ENCODE measurements at places on chromosomes 5 and 9.
A peak's percentile ranks its signal among the peaks of the same experiment; 100 is the strongest.

DNA sequence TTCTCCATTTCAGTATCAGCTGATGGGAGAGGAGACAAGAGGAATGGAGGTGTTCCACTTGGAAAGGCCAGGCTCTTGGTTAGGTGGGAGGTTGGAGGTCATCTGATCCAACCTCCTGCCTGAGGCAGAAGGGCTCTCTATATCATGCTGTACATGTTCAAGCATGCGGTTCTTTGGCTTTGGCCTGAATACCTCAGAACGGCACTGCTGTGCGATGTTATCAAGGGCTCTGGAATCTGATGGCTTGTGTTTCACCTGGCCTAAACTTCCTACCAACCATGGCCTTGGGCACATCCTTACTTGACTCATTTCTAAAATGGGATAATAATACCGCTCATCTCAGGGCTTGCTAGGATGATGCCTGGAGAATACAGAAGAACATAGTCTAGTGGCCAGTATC is 90.1 kb upstream of the FAM169A start:
- no peak for DNase-seq

GRCh38 chr5:151572657-151573368 is 18.3 kb downstream of the FAT2 start:
- DNase-seq: no peak

DNA sequence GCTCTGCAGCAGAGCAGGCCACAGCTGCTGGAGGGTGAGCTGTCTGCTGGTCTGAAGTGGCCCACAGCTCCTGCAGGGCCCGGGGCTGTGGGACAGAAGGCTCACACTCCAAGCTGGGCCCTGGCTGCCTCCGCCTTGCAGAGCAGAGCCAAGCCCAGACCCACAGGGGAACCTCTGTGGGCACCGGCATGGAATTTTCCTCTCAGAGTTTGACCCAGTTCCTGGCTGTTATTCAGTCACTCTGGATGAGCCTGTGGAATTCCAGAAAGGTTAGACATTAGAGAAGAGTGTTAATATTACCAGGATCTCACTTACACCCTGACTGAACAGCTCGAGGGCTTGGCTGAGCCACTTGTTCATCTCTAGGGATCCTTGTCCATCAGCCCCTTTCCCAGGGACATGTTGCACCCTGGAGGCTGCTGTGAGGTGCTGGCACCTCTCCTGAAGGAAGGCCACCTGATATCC is 17.5 kb downstream of the IL9 start:
- no peak for DNase-seq

GRCh38 chr9:115739096-115739875 is 414.3 kb upstream of the PAPPA start:
- DNase-seq: no peak

- no peak for DNase-seq
Observed at GRCh38 chr9:1048231-1048619, 1.9 kb upstream of the DMRT2 start.

DNA sequence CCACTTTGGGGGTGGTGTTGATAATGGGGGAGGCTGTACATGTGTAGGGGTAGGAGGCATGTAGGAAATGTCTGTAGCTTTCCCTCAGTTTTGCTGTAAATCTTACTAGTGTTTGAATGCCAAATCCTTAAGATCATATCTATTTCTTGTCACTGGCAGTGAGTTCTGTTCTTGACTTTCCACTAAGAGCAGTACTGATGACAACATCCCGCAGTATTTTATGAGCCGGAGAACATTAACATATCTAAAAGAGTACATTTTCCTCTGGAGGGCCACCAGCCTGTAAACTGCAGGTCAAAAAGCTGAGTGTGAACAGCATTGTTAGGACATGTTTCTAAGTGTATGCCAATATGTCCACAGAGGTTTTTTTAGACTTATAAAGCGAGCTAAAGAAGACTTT is 2.5 kb upstream of the HSPB3 start:
- no peak for DNase-seq

- no peak for DNase-seq
Observed at GRCh38 chr5:116144103-116144502, 59.3 kb downstream of the COMMD10 start.

- DNase-seq: no peak
Observed at GRCh38 chr5:132411304-132412013, 41.9 kb downstream of the SLC22A5 start.

- no peak for DNase-seq
Observed at GRCh38 chr5:112919972-112920371, 2.1 kb downstream of the REEP5 start.

DNA sequence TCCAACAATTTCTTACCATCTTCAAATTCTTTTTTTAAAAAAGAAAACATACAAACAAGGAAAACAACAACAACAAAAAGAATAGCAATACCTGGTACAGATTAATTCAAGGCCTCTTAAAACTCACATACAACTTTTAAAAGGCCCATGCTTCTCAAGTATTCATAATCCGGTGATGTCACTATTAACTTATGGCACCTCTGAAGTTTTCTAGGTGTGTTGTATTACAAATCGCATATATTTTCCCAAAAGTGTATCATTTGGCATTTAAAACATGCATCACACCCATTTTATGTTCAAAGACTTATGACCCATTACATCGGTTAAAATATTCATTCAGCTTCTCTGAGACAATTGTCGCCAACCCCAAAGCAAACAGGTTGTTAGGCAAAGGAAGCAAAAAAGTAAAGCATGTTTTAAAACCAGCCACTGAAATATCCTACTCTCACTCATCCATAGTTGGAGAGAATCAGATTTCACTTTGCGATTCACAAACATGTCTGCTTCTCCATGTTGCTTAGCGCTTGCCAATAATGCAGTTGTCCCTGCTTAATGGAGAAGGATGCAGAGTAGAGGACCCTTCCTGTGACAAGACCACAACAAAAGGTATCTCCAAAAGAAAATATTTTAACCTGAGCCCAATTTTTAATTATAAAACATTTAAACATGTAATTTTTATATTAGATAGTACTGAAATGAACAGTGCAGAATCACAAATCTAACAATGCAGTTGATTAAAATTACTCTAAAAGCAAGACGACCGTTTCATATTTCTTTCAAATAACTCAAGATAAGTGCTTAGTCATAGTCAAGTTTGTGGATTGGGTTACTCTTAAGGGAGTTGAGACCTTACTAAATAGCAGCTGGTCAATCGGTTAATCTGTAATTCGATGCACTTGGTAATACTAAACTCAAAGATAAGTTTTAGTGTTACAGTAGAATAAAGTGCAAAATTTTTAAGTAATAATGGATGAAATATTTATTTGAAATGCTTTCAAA is 1.6 kb downstream of the SKP1 start:
- DNase-seq: no peak

DNA sequence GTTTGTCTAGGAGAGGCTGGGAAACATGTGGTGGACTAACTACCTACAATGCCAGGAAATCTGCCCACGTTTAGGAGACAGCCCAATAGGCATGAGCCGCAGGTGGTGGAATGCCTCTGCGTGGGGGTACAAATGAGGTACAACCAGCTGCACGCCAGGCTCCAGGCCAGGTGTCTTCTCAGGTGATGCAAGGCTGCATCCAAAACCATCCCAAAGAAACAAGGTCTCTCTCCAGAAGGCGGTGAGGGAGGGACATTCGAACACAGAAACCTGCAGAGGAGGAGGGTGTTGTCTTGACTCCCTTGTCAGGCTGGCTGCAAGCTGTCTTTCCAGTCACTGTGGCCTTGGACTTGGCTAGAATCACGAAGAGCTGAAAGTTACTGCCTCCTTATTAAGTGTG is 11.6 kb downstream of the ANKH start:
- no peak for DNase-seq

- DNase-seq: peak; percentile 12
Observed at GRCh38 chr5:178287791-178288105, 55.1 kb upstream of the PHYKPL start.

DNA sequence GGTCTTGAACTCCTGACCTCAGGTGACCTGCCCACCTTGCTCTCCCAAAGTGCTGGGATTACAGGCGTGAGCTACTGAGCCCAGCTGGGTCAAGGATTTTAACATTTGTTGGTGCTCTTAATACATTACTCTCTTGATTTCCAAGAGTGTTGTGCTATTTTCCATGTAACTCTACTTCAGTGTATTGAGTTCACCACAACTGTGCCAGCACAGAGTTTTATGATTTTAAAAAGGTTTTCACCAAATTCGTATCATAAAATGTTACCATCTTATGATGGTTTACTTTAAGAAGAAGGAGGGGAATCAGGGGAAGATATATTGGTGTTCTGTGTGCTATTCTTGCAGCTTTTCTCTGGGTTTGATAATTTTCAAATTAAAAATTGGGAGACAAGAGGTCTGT is 6.6 kb upstream of the ADGRD2 start:
- no peak for DNase-seq

DNA sequence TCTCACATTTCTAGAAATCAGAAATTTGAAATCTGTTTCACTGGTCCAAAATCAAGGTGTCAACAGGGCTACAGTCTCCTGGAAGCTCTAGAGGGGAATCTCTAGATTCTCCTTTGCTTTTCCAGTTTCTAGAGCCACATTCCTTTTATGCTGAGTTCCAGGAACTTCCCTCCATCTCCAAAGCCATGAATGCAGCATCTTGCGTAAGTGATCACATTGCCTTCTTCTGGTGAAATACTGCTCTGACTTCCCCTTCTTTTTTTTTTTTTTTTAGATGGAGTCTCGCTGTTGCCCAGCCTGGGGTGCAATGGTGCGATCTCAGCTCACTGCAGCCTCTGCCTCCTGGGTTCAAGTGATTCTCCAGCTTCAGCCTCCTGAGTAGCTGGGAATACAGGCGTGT is 23.8 kb downstream of the GDA start:
- no peak for DNase-seq

GRCh38 chr9:16031486-16031885 is 478.6 kb downstream of the CCDC171 start:
- no peak for DNase-seq

DNA sequence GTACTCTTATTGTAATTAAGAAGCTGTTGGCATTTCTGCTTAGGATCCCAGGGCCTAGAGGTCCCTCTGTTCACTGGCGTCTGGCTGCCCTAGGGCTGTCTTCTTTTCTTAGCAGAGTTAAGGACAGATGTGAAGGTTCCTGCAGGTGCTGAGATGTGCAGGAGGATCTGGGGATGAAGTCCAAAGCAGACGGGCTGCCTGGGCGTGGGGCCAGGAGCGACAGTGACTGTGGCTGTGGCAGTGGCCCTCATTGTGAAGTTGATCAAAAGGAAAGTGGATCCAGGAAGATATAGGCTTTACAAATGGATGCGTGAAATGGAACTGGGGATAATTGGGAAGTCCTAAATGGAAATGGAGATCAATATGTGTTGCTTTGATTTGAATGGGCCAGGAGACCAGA is 19.1 kb upstream of the SH3PXD2B start:
- no peak for DNase-seq

GRCh38 chr9:98943682-98944056 is at the start of gene COL15A1:
TSS of gene COL15A1 (plus strand) at chr9:98943907. CDS start at chr9:98944062, 155 bp downstream.
- DNase-seq: peak; percentile 66

DNA sequence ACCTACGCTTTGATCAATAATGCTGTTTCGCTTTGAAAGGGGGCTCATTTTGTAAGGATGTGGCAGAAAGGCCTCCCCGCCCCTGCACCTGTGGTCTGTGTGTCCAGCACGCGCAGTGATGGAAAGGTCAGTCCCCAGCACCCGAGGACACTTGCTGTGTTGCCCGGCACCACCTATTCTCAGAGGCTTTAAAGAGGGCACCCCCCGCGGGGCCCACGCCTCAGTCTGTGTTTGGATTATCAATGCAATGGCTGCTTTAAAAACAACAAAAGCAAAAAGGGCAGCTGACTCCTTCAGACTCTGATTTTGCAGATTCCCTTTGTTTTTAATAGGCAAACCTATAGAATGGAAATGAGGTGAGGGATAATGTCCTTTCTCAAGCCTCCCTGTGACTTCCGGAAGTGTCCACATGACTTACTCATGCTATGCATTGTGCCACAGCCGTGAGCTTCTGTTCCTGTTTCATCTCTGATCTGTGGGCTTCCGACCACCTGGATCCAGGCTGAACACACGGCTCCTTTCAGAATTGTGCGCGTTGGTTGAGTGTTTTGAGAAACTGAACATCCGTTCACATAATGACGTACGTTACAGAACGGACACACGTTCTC is 416.2 kb downstream of the IRX2 start:
- DNase-seq: no peak

GRCh38 chr9:27125030-27125429 is 16.0 kb downstream of the TEK start:
- DNase-seq: peak; percentile 95

GRCh38 chr5:57176350-57176857 is 2.5 kb downstream of the GPBP1 start:
- no peak for DNase-seq

DNA sequence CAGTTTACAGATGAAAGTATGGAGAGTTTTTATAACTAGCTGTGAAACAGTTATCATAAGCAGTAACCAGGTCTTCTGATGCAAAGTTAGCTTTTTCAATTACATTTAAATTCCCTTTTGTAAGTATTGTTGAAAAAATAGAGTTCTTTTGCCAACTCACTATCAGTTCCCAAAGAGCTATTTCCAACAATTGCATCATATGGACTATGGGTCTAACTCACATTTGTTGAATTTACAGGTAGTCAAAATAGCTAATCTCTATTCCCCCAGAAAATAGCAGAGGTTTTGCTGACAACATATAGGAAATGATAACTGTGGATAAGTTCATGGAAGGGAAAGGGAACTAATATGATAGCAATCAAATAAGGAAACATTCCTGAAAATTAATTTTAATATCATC is 1.4 kb downstream of the SPINK1 start:
- no peak for DNase-seq

GRCh38 chr9:31259824-31260223 is 1124.6 kb upstream of the ACO1 start:
- no peak for DNase-seq

- DNase-seq: no peak
Observed at GRCh38 chr9:9033022-9033421, 1233.4 kb upstream of the DMAC1 start.

GRCh38 chr5:136891175-136891972 is 526.0 kb upstream of the TRPC7 start:
- no peak for DNase-seq

DNA sequence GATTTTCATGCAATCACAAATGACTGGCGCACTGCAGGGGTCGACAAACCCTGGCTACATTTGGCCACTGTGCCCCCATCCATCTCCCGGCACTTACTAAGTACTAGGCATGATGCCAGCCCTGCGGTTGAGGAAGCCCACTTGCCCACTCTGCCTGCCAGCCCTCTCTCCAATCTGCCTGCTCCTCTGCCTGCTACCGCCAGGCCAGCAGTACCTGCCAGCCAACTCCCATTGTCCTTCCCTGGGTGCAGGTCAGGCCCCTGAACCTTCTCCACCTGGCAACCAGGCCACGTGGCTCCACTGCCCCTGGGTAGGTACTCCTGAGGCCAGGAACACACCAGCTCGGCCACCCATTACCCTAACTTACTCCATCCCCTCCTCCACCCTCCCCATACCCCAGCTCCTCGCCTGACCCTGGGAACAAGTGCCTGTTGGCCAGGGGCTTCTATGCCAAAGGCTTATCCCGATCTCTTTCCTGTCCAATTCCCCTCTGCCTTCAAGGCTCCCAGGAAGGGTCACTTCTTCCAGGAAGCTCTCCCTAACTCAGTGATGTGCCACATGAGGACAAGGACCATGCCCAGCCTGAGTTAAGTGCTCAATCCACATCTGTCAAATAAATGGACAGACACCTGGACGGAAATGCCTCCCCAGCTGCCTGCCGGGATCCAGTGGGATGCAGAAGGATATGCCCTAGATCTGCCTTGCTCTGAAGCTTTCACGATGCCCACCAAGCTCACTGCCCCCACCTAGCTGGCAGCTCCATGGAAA is 6.6 kb downstream of the EEIG1 start:
- peak; percentile 18 for DNase-seq
